Trophoblast cell (in vitro differentiated cells and primary cell): ENCODE measurements at places on chromosomes 16 and 17.

DNA sequence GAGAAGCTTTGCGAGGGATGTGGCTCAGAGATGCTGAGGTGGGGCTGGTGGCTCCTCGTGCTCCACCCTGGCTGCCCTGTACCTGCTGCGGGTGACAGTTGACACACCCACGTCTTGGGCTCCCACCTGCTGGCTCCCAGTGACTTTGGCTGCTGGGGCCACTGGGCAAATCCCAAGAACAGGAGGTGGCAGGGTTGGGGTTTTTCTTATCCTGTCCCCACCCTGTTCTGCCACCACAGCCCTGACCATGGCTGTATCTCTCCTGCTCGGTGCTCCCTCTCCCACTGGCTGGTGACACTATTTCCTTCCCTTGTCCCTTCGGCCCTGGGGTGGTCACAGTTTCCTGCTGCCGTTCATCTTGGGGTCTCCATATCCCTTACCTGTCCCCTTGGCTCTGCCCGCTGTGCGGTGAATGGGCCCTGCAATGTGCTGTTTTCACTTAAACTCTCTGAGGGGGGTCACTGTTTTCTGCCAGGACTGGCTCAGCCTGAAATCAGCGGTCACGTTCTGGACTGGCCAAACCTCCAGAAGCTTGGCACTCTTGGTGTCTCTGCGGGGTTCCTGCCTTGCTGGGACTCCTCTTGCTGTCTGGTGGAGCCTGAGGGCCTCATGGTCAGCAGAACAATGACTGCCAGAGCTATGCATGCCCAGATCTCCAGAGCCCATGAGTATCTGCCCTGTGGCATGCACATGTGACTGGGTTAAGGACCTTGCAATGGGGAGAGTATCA is 144.2 kb downstream of the IRF8 start:
- DNase-seq: no peak
- H3K36me3 ChIP-seq: no peaks in the 10 kb centered on the region
- no peak overlapping the region for H3K27ac ChIP-seq
- no peaks in the 10 kb centered on the region for H3K27me3 ChIP-seq
- peaks cover 1% of the 10 kb centered on the region for H3K4me1 ChIP-seq
- no peak overlapping the region for H3K4me3 ChIP-seq

DNA sequence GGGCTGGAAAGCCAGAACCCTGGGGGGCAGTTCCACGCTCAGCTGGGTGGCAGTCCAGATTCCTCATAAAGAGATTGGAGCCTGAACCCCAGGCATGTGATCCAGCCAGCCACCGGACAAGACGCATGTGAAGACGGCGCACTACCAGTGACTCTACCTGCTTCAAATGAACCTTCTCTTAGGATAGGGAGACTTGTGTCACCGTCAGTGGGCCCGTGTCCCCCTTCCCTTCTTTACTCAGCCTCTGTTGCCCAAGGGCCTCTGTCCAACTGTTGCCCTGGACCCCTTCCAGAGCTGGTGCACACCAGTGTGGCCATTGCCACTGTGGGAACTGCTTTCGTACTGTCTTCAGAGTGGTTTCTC is 18.2 kb downstream of the CLUAP1 start:
- no peaks in the 10 kb centered on the region for H3K27me3 ChIP-seq
- DNase-seq: no peak
- peaks cover 11% of the 10 kb centered on the region for H3K36me3 ChIP-seq
- H3K4me1 ChIP-seq: no peaks in the 10 kb centered on the region

- no peak overlapping the region for H3K27ac ChIP-seq
- H3K4me1 ChIP-seq: peaks cover 2% of the 10 kb centered on the region
- H3K27me3 ChIP-seq: no peaks in the 10 kb centered on the region
These were observed 235.1 kb downstream of the ABCC12 start for GRCh38 chr16:47920709-47921108.

- H3K27ac ChIP-seq: no peak overlapping the region
- no peaks in the 10 kb centered on the region for H3K27me3 ChIP-seq
- no peak for DNase-seq
- no peak overlapping the region for H3K4me3 ChIP-seq
- no peaks in the 10 kb centered on the region for H3K4me1 ChIP-seq
- no peaks in the 10 kb centered on the region for H3K36me3 ChIP-seq
These were observed 29.0 kb upstream of the RGS9 start for GRCh38 chr17:65108152-65108551.

DNA sequence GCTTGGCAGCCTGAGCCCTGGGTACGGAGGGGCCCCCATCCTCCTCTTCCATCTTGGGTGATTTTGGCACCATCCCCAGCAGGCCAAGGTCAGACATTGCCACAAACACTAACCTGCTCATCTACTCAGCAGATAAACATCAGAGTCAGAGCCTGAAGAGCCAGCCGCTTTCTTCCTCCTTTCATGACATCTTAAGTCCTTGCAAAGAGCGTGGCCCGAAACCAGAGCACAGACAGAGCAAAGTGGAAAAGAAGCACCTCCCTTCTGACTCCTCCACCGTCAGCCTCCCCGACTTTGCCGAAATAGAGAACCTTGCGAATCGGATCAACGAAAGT is 60.4 kb upstream of the RPH3AL start:
- no peak overlapping the region for H3K27ac ChIP-seq
- H3K4me1 ChIP-seq: peaks cover 12% of the 10 kb centered on the region
- no peak overlapping the region for H3K4me3 ChIP-seq
- H3K36me3 ChIP-seq: no peaks in the 10 kb centered on the region

GRCh38 chr16:81808933-81809480 is 29.9 kb downstream of the PLCG2 start:
- no peaks in the 10 kb centered on the region for H3K4me1 ChIP-seq
- DNase-seq: no peak
- H3K27me3 ChIP-seq: no peaks in the 10 kb centered on the region
- H3K36me3 ChIP-seq: no peaks in the 10 kb centered on the region
- no peak overlapping the region for H3K27ac ChIP-seq

DNA sequence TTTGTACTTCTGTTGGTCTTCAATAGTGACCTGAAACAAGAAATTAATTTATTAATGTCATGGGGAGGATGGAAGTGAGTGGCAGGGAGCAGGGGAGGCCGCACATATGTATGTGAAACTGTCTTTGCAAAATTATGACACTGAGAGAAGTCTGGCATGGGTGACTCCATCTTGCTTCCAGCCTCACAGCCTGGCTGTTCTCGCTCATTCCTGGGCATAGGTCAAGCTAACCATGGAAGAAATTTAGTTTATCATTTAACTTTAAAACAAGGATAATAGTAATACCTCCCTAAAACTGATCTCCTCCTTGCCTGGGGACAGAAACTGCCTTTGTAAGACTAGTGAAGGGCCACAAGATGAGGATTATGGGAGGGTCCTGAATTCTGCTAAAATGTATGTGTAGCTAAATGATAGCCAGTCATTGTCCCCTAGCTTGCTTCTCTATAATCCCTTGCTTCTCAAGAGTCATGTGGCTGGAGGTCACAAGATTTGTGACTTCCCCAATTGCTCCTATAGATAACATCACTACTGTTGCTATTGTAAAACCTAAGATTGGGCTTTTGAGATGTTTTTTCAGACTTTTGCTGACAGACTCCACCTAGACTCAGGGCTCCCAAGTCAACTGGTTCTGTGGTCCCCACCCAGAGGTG is 126.0 kb downstream of the HS3ST3A1 start:
- no peaks in the 10 kb centered on the region for H3K36me3 ChIP-seq
- DNase-seq: no peak
- peaks cover 4% of the 10 kb centered on the region for H3K4me1 ChIP-seq
